Stimulated activated memory B cell treated with anti-CD40 and anti-IgM and Interleukin-4, amounts not matched to agents 10 μg/mL and 1 μg/mL and 100 μg/mL, for 72 hours (primary cell): ENCODE measurements at places on chromosomes 6 and 20.

DNA sequence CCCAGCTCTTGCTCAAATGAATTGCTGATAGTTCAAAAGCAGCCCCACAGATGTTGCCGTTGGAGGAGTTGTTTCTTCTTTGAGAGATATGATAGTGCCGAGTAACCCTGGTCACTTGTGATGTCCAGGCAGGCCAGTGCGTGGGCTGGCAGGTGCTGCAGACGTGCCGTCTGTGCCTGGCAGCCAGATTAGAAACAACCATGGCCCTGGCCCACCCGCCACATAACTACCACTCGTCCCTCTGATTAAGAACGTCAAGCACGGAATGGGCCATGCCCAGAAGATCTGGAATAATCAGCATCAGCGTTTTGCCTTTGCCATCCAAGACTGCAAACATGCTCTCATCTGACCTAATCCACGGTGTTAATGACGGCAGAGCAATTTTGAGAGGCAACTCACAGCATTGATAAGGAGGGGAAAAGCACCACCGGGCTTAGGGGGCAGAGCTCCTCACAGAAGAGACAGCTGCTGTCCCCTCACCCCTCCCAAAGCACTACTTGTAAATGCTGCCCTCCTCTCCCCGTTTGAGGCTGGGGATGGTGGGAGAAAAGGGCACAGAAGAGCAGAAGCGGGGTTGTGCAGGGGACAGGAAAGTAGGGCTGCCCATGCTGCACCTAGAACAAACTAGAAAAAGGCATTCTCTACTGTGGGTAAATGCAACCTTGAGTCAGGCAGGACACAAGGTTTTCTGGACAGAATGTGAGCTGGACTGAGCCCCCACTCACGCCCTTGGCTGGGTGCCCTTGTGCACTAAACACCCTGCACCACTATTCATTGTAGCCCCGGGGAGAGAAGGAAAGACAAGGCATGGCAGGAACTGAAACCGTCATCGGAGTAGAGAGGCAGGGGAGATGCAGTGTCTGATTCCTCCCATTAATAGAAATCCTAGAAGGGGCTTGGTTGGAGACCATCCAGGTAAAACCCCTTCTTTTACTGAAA, 5.3 kb upstream of the CPNE5 start:
- ATAC-seq, result no peak

DNA sequence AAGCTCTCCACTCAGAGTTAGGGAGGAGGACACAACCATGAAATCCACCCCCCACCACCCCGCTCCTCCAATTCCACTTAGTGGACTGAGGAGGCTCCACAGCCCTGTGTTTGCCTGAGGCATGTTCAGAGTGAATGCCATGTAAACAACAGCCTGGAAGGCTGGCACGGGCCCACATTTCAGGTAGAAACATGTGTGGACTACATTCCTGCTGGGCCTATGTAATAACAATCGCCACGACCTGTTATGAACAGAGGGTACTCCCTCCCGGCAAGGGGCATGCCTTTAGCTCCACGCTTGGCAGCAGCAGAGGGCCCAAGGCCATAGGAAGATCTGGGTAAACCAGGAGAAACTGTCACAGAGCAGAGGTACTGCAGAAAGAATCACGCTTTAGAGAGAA, 65.5 kb downstream of the ISM1 start:
- no peak for ATAC-seq

DNA sequence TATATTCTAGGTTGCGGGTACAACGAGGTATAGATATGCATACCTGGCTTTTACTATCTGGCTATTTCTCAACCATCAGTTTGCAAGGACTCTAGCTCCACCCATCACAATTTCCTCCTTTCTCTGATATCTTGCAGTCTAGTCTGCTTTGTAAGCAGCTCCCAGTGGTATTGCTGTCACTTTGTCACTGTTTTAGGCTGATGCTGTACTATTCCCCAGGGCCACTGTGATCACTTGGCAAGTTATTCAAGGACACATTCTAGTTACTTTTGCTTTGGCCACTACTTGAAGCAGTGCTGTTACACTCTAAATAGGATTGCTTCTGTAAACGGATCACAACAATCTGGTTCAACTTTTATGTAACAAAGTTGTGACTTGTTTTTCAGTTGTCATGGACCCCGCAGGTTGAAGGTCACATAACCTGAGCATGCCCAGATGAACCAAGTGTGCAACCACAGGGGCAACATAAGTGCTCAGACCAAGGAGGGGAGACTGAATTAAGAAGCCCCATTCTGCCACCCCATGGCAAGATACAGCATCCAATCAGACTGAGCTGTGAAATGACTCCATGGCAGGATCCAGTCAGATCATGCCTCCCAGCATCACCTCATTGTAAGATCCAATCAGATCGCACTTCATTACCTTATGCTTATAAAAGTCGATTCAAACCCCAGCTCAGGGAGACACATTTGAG, 588.4 kb upstream of the CITED2 start:
- ATAC-seq, result peak; percentile 56

- ATAC-seq, result no peak
Observed at GRCh38 chr6:140156131-140156530, 781.7 kb upstream of the CITED2 start.

DNA sequence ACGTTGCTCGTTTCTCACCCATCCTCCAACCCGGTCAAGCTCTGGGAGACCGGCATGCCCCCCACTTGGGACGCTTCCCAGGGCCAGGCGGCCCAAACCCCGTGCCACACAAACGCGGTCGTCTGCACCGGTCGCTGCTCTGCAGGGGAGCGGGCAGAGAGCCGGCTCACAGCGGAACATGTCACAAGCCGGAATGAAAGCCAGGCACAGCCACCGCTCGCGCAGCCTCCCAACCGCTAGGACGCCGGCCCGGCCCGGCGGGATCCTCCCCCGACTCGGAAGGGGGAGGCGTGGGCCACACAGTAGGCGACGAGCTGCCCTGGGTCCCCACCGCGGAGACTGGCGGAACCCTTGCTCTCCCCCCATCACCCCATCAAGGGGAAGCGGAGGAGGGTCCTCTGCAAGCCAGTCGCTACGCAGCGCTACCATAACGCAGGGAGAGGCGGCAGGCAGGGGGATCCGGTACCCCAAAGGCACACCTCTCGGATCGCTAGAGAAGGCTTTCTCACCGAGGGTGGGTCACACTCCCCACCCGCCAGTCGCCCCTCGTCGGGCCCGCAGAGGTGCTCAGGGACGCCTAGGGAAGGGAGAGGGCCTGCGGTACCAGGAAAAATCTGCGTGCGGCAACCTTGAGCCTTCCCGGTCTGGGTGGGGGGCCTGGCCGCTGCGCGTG, 768.4 kb upstream of the DEFB115 start:
- no peak for ATAC-seq

- ATAC-seq, result no peak
Observed at GRCh38 chr20:35134472-35134871, 12.7 kb downstream of the EDEM2 start.
